ENCODE measurements at places on chromosomes 4 and X.

DNA sequence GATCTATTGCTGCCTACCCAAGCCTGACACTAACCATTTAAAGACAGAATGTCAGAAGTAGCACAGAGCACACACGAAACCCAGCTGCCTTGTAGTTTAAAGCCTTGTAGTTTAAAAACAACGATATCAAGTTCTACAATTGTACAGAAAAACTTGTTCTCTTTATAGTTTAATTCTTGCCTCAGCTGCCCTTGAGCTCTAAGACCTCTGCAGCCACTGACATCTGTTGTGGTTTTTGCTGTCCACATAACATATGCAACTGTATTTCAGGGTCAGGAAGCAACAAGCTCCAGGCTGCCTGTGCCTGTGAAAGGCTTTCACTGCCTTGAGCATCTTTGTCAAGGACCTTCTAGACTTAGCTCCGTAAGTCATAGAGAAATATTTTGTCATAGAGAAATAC, 227.2 kb downstream of the SPCS3 start:
- no peak for DNase-seq

DNA sequence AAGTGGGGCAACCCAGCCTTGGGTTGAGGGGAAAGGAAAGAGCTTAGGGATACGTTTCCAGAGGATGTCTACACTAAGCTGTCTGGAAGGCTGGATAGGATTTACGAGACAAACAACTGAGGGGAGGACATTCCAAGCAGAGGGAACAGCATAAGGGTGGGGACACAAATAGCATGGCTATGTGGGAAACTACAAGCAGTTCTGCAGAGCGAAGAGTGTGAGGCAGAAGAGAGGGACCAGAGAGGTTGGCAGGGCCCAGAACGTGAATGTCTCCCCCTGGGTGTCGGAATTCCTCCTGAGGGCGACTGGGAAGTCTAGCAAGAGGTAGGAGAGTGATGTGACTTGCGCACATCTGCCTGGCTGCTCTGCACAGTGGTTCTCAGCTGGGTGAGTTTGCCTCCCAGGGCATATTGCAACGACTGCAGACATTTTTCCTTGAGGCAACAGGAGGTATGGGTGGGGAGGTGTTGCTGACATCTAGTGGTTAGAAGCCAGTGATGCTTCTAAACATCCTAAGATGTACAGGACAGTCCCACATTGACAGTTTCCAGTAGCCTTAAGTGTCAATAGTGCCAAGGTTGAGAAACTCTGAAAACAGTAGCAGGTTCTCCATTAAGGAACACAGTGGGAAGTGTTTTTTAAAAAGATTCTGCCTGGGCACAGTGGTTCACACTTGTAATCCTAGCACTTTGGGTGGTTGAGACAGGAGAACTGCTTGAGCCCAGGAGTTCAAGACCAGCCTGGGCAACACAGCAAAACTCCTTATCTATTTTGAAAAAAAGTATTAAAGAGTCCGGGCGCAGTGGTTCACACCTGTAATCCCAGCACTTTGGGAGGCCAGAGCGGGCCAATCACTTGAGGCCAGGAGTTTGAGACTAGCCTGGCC, 9.2 kb downstream of the NDUFA1 start:
- peak; percentile 42 for DNase-seq

GRCh38 chr4:113179091-113179490, 129.6 kb downstream of the ANK2 start:
- DNase-seq: no peak

- DNase-seq: no peak
Observed at GRCh38 chr4:53183754-53184153, 182.1 kb downstream of the SCFD2 start.

GRCh38 chr4:8708401-8709021, 115.9 kb downstream of the CPZ start:
- DNase-seq: no peak

DNA sequence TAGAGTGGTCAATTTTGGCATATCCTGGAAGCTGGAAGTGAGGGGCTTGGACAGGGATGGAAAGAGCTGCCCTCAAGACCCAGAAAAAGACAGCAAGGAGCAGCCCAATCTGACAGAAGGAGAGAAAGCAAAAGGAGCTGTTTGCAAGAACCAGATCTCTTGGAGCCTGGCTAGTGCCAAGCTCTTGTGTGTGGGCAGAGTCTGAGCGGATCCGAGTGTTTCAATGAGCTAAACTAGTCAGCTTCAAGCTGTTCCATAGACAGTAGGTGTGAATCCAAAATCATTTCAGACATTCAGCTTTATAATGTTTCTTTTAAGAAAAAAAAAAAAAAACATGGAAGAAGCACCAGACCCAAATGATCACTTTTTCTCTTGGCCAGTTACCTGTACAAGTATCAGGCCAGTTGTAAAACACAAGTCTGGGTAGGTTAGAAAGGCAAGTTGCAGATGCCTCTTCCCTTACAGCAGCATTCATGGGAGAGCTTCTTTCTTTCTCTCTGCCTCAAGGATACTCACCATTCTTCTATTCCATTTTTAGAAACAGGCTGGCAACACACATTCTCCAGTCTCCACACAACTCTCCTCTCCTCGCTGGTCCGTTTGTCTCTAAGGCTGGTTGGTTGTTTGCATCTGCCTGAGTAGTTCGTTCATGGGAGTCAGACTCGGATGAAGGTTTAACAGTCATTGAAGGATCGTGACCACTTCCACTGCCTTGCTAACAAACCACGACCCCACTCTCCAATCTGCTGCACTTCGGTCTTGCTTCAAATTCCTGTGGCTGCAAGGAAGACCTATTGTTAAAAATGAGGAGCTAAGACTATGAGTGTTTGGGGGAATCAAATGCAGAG, 105.2 kb upstream of the GATB start:
- DNase-seq: no peak

DNA sequence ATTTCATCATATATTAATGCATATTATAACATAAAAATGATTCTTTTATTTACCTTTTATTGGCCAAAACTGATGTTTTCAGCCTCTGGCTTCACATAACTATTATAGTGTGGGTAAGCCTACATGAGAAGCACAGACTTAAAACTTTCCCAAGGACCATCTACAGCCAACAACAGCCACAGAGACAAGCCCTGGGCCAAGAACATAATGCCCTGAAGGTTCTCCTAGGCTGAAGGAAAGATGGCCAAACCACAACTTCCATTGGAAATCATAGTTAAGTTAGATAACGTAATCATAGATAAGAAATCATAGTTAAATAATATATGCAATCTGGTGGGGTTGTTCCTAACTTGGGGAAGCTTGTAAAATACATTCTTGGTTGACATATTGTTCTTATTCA, 280.0 kb upstream of the EMCN start:
- DNase-seq: no peak

- DNase-seq: no peak
Observed at GRCh38 chr4:152417673-152418072, 118.2 kb downstream of the FBXW7 start.

GRCh38 chrX:23637187-23637586, 30.1 kb upstream of the PRDX4 start:
- no peak for DNase-seq

DNA sequence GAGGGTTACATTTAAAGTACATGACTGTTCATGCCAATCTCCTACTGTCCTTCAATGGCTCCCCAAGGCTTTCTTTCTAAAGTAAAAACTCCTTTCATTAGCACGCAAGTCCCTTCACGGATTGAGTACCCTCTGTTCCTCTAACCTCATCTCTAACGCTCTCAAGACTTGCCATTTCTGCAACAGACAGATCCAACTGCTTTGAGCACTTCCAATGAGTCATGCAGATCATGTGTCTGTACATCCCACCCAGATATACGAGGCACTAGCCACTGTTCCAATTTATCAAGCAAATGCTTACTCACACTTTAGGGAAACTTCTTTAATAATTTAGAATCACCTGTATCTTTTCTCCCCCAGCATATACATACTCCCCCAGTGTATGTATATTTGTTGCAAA, 332.5 kb upstream of the ZFP42 start:
- DNase-seq: no peak

DNA sequence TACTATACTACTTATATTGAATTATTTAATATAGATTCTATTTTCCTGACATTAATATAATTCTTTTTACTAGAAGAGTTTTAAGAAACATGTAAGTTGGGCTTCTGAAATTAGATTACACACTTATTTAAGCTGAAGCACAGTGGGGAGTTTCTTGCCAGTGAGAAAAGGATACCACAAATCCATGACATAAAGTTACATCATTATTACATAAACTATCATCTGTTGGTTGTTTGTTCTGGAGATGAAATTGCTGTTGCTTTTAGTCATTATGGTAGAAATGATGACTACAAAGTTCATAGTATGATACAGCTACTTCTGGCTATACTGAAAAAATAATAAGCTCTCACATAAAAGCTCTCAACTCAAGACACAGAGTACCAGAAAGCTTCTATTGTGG, 880.4 kb downstream of the PCDH18 start:
- DNase-seq: no peak

- no peak for DNase-seq
Observed at GRCh38 chr4:15340332-15340731, 87.5 kb upstream of the C1QTNF7 start.
